Pancreas (tissue), 10 donors: ENCODE measurements at places on chromosomes 4 and X. TPM values are rescaled to one million over a fixed set of nuclear protein-coding genes. Genes with fewer than 3 reads are reported as not detected.

PPAT gene
- total RNA-seq, result 6.0 TPM

PPP2R3B gene
- 5.4 TPM for total RNA-seq

SSX4 gene
- not detected for total RNA-seq

ZNF141 gene
- 6.8 TPM for total RNA-seq

ASB5 gene
- not detected for total RNA-seq

SLITRK4 gene
- total RNA-seq, result 0.47 TPM
